Iris pigment epithelial cell (primary cell): ENCODE measurements at places on chromosomes 5 and 9.

GRCh38 chr9:89555451-89556375, 49.1 kb upstream of the GADD45G start:
- DNase-seq = peak; percentile 20

DNA sequence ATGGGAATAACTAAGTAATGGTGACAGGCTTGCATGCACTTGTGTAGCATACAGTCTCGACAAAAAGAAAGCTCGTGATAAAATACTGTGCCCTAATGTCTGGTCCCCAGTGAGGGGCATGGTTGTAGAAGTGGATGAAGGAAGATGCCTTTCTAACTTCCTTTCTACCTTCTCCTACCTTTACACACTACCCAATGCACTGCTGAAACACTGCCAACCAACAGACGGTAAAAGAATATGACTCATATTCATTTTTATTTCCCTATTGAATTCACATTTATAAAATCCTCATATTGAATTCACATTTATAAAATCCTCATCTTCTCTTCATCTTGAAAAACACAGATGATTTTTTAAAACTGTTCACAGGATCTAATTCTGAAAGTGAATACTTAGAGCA, 223.0 kb downstream of the PJA2 start:
- DNase-seq = no peak

GRCh38 chr5:10268100-10268499, 18.0 kb downstream of the CCT5 start:
- DNase-seq = peak; percentile 44

- DNase-seq = peak; percentile 33
Measured at GRCh38 chr9:106970219-106970975, 107.4 kb downstream of the ZNF462 start.

DNA sequence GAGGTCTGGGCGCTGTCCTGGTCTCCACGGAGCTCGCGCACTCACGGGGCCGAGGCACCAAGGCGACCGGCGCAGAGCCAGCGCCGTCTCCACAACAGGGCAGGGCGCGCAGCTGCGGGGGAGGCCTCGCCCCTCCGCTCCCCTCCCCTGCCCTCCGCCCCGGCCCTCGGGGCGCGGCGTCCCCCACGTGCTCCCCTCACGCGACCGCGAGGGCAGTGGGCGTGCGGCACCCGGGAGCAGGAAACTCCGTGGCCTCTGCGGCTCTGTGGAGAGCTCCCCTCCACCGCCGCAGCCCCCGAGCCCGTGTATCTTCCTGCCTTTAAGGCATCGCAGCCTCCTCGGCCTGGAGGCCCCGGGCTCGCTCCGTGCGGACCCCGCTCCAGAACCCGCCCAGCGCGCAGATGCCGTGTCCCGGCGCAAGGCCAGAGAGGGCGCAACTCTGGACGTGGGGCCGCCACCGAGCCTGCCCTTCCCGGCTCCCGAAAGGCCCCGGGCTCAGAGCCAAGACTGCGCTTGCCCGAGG, 708 bp upstream of the TUBB4B start:
- peak; percentile 67 for DNase-seq

- DNase-seq = no peak
Measured at GRCh38 chr5:156241266-156241665, 85.7 kb upstream of the SGCD start.

DNA sequence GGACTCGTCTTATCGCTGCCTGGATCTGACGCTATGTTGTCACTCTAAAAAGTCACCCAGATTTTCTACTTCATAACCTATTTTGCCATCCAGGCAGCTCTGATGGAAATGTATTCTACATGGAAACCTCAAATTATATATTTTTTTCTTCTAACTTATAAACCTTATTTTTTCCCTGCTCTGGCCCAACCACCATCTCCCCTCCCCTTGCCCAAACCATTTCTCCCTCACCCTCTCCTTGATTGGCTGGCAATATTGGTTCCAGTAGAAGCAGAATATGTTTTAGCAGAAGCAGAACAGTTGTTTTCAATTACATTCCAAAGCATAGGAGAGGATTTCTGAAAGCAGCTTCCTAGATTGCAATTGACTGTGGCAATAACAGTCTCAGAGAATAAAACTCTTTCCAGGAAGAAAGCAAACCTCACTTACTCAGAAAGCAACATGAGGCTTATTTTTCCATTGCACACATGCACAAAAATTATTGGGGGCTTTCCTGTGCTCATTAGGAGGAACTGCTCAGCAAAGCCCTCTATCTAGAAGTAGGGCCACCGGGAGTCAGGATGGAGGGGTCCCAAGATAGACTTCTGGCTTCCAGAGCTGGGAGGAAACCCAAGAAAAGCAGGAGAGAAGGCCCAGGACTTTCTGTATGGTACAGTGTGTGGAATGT, 191.8 kb downstream of the ESM1 start:
- DNase-seq = peak; percentile 42

DNA sequence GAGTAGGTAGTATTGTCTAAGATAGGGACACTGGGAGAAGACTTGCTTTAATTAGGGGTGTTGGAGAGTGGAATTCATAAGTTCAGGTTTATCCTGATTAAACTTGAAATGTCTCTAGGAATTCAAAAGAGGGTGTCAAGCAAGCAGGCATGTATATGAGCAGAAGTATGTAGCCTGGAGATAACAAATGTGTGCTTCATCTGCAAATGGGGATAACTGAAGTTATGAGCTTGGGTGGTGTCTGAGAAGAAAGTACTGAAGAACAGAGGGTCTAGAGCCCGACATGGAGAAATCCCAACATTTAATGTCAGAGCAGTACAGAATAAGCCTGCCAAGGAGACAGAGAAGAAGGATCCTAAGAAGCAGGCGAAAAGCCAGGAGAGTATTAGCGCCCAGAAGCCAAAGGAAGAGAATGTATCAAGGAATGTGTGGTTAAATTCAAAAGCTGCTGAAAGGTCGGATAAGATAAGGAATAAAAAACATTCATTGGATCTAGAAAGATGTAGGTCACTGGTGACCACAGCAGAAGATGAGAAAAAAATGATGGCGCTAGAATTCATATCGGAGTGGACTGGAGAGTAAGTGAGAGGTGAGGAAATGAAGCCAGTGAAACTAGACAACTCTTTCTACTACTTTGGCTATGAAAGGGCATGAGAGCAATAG, 401.5 kb upstream of the PIK3R1 start:
- peak; percentile 3 for DNase-seq
